ENCODE measurements at places on chromosomes 2 and 18.

GRCh38 chr2:164839914-164840457 is 1.6 kb downstream of the COBLL1 start:
- no peak for DNase-seq

DNA sequence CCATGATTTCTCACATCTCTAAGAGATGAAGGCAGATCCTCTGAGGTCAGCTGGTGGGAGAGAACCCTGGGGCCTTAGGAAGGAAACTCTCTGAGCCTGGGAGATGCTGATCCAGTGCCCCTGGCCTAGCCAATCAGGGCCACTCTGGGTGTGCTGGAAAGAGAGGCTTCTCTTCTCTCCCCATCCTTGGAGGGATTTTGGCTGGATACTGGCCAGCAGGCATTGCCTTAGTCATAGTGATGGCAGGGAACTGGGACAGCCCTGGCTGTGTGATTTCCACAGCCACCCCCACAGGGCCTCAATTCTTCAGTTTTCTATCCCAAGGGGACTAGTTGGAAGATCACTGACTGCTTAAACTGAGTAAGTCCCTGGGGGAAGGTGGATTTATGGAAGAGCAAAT is 26.6 kb upstream of the PLB1 start:
- DNase-seq = no peak

- no peak for DNase-seq
Measured at GRCh38 chr2:233100192-233100998, 40.3 kb downstream of the INPP5D start.

GRCh38 chr2:171956135-171956825 is 34.0 kb downstream of the HAT1 start:
- DNase-seq = no peak

DNA sequence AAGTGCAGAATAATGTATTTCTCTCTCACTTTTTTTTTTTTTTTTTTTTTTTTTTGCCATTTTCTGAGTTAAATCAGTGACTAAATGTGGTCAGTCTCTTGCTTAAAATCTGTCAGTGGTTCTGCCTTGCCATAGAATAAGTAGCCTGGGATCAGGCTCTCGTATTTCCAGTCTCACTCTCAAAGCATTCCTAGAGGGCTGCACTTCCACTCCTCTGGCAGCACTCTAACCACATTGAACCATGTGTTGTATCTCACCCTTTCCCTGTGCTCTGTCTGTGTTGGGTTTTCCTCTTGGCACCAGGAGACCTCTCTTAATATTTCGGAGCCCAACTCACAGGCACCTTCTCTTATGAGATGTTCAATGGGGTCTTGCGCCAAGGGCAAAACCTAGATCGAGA is 304.4 kb downstream of the CTNNA2 start:
- no peak for DNase-seq

- DNase-seq = peak; percentile 78
Measured at GRCh38 chr2:42105330-42106256, 57.8 kb downstream of the PKDCC start.

DNA sequence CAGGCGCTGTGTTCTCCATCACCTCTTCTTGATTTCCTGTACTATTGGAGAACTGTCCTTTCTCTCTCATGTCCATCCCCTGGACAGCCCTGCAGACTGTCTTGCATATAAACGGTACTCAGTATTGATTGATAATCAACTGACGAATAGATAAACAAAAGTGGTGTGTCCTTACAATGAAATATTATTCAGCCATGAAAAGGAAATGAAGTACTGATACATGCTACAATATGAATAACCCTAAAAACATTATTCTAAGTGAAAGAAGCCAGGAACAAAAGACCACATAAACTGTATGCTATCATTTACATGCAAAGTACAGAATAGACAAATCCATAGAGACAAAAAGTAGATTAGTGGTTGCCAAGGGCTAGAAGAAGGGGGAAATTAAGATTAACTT is 77.6 kb downstream of the SDC1 start:
- no peak for DNase-seq

- DNase-seq = peak; percentile 49
Measured at GRCh38 chr2:194867328-194867727, 789.7 kb upstream of the SLC39A10 start.

DNA sequence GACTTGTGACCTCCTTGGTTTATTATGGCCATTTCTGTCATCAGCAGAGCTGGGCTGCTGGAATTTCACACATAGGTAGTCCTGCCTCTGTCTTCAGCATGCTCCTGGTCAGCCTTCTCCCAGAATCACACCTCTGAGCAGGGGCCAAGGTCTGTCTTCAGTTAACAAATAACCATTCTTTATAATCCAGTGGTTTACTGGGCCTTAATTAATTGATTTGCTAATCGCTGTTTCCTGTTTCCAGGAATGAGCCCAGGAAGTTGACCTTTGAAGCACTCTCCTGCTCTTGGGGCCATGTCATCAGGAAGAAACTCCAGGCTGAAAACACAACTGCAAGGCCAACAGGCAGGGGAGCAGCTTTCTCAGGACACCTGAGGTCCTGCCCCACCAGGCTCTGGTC is 278.5 kb downstream of the SRBD1 start:
- peak; percentile 21 for DNase-seq

GRCh38 chr18:60935041-60935910 is 398.0 kb upstream of the CDH20 start:
- DNase-seq = no peak

GRCh38 chr2:182245963-182246362 is 180.9 kb downstream of the PDE1A start:
- no peak for DNase-seq
